ENCODE measurements at places on chromosomes 16 and 17.

DNA sequence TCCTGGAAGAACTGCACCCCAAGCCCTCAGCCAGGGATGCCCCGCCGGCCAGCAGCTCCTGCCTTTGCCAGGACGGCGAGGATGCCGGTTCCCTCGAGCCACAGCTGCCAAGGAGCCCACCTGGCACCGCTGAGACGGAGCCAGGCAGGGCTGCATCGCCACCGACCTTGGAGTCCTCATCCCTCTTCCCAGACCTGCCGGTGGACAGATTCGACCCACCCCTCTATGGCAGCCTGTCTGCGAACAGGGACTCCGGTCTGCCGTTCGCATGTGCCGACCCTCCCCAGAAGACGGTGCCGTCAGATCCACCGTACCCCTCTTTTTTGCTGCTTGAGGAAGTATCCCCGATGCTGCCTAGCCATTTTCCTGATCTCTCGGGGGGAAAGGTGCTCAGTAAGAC lies 21.4 kb upstream of the ZFPM1 start:
- DNase-seq, result no peak

- DNase-seq, result no peak
Measured at GRCh38 chr17:51365090-51365489, 104.7 kb downstream of the UTP18 start.

GRCh38 chr16:51392521-51393187 lies 241.6 kb upstream of the SALL1 start:
- DNase-seq, result peak; percentile 37

GRCh38 chr16:27522173-27522707 lies 27.5 kb downstream of the GTF3C1 start:
- no peak for DNase-seq

DNA sequence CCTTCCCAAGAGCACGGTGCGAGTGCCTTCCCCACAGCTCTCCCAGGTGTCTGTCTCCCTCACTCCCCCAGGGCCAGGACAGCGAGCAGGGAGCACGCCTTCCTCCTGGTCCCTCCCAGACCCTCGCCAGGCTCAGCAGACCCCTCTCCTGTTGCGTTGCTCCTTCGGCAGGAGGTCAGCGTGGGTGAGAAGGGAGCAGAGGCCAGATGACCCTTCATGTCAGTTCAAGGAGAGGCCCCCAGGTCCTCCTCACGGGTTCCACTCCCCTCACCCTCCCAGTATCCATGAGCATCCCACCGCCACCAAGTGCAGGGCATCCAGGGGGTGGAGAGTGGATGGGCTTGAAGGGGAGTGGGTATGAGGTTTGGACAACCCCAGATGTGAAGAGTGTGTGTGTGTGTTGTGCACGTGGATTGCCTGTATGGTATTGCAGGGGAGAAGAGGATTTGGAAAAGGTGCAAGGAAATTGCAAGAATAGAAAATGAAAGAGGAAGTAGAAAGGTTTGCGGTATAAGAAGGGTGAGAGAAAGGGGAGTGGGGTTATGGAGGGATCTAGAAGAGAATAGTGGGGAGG lies 17.7 kb downstream of the SGCA start:
- DNase-seq, result no peak

Measured in head of caudate nucleus (tissue), 42 donors.